Thoracic aorta (tissue), 2 donors: ENCODE measurements at places on chromosomes 11 and 22.

DNA sequence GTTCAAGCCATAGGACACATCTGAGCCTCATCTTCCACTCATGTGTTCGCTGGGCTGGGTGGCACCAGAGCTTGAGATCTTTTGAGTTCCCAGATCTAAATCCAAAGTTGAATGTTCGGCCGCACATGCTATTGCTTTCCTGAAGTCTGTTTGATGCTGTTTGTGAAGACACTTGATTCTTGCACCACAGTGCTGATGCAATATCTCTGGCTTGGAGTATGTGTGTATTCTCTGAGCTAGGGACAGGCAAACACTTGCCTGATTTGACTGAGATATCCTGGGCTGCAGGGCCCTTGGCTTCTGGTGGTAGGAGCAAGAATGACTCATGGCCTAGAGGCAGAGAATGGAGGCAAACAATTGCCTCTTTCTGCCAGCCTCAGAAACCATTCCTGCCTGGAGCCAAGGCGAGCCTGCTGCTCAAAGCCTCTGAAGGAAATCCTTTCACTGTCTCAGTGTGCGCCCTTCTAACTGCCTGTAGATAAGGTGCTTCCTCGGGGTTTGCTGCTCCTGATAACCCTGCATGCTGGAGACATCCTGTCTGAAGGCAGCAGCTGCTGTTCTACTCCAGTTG, 73.0 kb downstream of the CYB5R2 start:
- no peak for DNase-seq

GRCh38 chr22:47121791-47122190, 359.3 kb downstream of the TBC1D22A start:
- DNase-seq = no peak

DNA sequence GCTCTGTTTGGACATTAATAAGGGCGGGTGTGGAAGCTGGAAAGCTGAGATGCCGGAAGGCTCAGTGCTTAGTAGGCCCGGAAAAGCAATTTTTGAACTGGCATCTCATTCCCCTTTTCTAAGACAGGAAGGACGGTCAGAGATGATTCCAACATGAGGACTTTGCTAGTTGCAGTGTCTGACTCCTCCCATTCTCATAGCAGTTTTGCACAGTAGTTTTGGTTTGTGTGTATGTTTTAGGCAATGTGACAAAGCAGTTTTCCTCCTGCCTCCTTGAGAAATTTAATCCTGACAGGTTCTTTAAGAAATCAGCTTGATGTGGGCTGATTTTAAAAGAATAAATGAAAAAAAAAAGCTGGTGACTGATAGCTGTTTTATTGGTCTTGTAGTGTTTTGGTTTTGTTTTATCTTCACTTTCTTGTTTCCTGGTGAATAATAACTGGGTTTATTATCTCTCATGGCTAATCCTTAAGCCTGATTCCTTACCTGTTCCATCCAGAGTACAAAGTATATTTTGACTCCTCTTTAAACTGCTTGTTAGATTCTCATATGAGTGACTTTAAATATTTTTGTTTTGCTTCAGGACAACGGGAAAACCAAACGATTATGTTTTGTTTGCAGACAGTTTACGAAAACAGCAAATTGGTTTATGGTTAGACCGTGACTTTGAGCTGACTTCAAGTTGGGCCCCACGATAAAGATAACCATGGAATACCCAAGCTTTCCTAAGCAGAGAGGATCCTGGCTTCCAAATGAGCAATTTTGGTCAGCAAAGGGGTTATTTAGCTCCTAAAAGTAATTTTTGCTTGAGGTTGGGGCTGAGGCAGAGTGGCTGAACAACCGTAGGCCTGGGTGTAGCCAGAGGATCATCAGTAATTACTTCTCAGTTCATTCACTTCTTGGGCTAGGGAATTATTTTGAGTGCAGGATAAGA, 3.4 kb downstream of the PTPRJ start:
- DNase-seq = no peak

GRCh38 chr11:77397631-77398030, 76.3 kb downstream of the PAK1 start:
- DNase-seq = no peak

DNA sequence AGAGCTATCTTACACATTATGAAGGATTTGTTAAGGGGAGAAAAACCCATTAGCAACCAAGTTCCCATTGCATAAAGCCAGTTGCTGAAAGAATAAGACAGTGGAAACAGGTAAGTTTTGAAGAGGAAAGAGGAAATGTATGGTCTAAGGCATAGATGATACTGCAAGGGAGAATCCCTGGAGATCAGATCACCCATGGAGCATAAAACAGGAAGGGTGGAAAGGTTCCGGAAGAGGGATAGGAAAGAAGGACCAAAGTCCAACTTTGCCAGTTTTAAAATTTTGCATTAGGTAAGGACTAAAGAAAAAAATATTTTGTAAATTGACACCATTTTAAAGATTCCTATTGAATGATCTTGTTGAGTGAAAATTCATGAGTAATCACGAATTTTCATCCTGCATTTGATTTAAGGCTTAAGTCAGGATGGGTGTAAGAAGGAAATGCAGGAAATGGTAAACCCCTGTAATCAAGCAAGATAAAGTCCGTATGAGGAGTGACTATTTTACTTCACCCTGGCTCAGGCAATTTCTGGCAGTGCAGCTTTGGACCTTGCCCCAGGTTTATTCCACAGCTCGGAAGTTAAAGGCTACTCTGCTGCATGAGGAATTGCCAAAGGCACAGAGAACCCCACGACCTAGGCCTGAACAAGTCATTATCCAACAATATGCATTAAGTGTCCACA, 70.9 kb downstream of the CCDC34 start:
- DNase-seq = no peak

- DNase-seq = no peak
Observed at GRCh38 chr11:64000026-64000739, 13.9 kb downstream of the OTUB1 start.

- DNase-seq = no peak
Observed at GRCh38 chr11:103773059-103773458, 263.4 kb upstream of the DDI1 start.

- no peak for DNase-seq
Observed at GRCh38 chr11:74476536-74476935, 9.2 kb upstream of the KCNE3 start.

DNA sequence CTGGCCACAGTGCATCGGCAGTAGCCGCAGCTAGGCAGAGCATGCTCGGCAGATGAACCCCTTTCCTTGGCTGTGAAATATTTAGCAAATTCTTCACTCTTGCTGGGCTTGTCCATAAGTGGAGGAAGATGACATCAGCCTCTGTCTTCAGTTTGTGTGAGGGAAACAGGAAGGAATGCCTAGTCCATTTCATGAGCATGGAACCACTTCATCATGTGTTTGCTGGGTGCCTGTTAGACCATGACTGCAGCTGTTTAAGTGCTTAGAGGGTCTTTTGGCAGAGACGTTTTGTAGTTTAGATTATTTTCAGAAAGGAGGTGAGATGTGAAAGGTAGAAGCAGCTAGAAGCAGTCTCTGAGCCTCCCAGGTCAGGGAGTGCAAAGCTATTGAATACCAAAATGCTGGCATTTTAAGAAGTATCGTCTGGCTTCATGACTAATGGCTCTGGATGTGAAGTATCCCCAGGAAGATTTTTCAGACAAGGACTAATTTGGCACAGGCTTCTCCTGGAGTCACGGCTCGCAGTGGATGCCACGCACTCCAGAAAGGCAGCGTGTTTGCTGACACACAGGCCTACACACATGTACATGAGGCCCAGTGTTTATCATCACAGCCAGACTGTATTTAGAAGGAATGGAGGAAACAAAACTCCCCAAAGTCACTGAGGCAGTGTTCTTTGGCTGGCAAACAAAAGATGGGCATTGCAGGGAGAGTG, 43.1 kb upstream of the GRAMD1B start:
- DNase-seq = no peak

DNA sequence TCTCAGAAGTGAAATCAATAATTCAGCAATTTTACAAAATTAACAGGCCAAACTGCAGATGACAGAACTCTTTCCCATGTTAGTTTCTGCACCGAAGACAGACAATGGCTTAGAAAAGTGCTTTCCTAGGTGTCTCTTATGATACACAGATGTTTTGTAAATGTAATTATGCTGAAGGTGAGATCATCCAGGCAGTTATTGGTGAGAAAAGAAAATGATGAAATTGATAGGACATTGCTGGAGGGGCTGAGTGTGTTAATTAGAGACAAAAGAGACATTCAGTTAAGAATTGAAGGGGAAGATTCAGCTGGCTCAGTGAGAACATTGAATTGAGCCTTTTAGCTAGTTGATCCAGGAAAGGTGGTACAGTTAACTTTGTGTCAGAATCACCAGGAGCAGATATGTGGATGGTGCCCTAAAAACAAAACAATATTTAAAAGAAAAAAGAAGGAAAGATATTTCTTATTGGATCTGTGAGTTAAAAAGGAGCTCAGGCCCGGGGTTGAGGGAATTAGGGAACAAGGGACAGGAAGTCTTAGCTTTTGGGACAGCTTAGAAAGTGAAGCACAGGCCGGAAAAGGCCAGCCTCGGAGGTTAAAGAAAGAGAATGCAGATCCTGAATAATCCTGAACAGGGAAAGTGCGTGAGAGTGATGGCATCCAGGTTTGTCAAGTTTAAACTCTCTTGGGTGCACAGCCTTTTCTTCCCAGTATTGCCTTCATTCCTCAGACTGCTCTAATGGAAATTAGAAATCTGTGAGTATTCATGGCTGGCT, 16.9 kb downstream of the ARHGAP42 start:
- no peak for DNase-seq

DNA sequence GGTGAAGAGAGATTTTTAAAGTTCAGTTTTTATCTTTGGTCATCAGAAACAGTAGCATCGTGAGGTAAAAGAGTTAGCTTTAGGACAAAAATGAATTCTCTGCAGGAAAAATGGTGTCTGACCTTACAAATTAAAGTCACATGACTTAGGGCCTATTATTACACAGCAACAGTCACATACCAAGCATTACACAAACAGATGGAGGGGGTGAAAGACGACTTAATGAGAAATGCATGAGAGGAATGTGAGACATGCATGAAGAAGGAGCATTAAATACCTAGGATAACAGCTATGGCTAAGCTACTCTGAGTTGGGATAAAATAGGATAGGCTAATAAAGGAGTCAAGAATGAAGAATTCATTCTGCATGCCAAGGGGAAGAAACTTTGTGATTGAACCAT, 77.5 kb downstream of the BLID start:
- DNase-seq = no peak
